ENCODE measurements at places on chromosomes 2 and 18.

DNA sequence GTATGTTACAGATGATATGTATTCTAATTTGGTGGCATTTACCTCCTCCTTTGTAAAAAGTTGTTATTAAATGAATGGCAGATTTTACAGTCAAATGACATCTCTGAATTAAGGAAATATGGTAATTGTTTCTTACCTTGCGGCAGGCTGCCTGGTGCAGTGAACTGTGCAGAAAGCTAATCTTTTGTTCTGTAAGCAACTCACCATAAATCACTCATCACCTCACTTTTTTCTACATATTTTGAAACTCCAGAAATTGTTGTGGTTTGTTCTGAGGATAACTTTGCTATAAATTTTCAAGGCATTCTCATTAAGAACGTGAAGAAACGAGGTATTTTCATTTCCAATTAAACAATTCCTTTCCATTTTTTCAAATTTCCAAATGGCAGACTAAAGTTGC, 52.7 kb downstream of the ST6GAL2 start:
- DNase-seq: no peak

DNA sequence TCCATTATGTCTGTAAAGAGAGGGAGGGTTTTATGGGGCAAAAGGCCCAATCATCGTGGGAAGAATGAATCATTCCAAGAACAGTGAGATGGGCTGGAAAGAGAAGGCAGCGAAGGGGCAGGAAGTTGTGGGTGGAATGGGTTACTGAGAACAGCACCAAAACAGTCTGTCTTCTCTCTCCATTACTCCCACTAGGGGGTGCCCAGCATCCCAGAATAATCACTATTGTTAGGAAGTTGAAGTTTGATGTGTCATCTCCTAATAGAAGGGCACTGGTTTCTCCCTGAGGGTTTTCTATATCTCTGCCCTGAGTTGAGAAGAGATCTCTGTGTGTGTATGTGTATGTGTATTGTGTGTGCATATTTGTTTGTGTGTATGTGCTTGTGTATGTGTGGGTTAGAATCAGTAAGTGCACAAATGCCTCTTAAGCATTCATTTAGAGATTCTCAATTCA, 76.6 kb upstream of the MAP4K3 start:
- peak; percentile 20 for DNase-seq

DNA sequence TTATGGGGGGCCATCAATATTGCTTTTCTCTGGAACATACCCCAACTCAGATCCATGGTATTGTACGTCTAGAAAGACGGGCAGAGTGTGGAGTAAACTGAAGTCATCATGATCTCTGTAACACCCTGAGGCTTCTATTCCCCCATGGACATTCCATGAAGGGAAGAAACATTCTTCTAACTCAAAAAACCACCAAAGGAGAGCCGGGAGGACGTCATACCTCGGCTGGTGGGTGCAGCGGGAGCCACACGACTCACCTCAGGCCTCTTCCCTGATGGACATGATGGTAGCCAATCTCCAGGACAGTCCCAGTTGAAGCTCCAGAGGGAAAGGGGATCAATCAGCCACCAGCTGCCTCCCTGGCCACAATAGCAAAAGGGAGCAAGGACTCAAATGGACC, 127.3 kb downstream of the MREG start:
- DNase-seq: no peak

- no peak for DNase-seq
Measured at GRCh38 chr18:58608216-58608615, 20.7 kb downstream of the ALPK2 start.

DNA sequence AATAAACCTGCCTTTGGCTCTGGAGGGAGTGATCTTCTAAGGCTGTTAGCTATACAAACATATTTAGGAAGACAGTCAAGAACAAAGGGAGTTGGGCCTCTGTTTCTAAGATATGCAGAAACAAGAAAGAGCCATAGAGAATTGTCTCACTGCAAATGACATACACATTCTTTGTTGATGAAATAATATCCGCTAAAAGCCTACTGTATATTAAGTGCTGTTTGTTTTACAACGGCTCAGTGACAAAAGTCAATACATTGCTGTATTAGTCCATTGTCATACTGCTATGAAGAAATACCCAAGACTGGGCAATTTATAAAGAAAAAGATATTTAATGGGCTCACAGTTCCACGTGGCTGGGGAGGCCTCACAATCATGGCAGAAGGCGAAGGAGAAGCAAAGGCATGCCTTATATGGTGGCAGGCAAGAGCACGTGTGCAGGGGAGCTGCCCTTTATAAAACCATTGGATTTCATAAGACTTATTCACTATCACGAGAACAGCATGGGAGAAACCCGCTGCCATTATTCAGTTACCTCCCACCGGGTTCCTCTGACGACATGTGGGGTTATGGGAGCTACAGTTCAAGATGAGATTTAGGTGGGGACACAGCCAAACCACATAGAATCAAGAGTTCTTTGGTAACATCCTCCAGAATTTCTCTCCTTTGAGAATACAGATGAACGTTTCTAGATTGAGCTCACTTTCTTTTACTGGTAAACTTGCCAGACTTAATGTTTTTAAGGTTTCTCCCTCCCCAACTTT, 157.8 kb downstream of the PIK3C3 start:
- no peak for DNase-seq

GRCh38 chr2:161124201-161124600, 36.0 kb upstream of the TANK start:
- no peak for DNase-seq

DNA sequence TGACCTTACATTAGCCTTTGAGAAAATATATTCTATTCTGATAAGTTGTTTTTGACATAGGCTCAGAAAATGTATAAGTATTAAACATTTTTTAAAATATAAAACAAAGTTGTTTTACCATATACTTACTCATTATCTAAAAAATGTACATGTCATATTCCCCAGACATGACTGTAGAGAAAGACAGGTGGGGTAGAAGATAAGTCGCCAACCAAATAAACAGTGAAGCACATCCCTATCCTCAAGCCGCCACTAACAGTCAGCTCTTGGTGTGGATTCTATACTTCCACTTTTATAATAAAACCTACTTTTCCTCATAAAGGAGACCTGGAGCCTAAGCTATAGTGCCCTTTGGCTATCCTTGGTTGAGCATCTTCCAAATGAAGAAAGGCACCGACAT, 26.4 kb downstream of the GDF7 start:
- DNase-seq: no peak

DNA sequence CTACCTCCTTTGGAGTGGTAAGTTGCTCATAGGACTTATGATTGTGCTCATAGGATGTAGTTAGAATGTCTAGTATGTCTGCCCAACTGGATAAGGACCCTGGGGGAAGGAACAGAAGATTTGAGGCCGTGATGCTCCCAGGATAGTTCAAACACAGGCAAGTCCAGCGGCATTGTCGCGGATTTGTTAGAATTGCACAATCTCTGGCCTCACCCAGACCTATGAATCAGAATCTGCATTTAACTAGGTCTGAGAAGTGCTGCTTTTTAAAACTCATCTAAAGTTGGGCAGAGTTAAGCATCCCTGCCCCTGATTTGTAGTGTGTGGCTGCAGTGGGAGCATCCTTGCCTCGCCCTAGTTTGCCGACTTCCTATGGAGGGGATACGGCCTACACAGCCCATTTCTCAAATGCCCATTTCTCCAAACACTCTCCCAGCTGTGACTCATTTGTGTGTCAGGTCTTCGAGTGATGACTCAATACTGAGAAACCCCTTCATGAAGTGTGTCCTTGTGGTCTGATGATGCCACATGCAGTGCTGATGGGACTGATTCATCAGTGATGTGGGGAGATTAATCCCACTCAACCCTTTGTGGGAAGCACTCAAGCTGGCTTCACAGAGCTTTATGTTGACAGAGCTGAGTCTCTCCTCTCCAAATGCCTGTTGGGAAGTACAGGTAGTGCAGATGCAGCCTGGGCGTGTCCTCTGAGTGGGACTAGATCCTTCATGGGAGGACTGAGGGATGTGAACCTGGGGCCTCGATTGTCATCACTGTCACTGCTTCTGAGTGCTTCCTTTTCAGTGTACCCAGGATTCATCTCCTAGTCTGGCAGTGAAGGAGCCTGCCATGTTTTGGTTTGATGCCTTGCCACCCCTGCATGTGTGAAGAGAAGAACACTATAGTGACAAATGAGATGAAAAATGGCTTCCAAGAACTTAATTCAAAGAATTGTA, 18.7 kb downstream of the SMIM21 start:
- DNase-seq: no peak

GRCh38 chr2:156399224-156399949, 36.8 kb upstream of the GPD2 start:
- DNase-seq: no peak

DNA sequence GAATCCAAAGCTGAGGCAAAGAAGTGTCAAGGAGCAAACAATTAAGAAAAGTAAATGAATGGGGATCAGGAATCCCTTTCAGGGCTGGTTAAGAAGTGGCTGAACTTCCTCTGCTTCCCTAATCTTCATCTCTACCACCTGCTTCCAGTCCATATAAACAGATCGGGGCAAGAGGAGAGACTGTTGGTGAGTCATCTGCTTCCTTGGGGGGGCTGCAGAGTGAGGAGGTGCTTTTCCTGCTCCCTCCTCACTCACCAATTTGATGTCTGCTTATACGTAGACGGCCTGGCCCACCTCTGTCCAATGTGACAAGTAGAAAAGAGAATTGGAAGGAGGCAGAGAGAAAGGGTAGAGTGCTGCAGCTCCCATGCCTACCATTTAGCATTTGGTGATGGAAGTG, 68.4 kb downstream of the NAB1 start:
- no peak for DNase-seq

DNA sequence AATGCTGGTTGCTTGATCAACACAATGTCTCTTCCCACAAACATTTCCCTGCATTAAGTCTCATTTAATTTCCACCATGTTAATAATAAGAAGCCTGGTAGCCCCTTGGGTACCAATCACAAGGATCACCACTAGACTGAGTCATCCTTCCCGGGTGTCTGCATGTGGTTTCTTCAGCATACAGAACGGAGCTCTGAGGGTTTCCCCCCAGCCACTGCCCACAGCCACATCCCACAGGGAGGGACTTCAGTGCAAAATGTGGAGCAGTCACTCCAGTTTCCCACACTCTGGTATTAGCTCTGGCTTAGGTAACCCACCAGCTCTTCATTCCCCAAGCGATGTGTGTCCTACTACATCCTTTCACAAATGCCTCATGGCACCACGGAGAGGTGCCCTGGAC, 42.7 kb upstream of the POLE4 start:
- no peak for DNase-seq

DNA sequence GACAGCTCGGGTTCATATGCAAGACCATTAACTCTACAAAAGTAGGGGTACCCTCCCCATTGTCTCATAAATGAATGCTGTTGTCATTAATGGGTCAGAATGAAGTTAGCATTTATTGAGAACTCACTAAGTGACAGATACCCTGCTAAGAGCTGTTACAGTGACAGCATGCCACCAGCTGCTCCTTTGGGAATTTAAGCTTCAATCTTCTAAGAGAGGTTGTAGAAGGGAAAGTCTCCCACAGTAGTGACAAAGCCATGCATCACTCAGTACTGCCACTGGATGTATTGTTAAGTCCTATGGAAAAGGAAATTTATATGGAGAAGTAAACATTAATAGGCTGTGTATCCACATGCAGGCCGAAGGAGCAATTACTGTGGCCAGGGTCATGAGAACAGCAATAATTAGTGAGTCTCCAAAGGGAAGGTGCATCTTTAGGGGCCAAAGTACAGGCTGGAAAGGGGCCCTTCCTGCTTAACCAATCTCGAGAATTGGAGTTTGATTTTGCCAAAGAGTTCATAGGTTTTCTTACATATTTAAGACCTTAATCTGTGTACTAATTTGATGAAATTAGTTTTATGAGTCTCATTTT, 64.5 kb upstream of the FAM124B start:
- DNase-seq: no peak

All from activated CD4-positive, alpha-beta T cell treated with anti-CD3 and anti-CD28 coated beads, Interleukin-2, amount 50 U/mL, for 4 hours (primary cell).